NB4 (cell line): ENCODE measurements at places on chromosomes 12 and 14.

DNA sequence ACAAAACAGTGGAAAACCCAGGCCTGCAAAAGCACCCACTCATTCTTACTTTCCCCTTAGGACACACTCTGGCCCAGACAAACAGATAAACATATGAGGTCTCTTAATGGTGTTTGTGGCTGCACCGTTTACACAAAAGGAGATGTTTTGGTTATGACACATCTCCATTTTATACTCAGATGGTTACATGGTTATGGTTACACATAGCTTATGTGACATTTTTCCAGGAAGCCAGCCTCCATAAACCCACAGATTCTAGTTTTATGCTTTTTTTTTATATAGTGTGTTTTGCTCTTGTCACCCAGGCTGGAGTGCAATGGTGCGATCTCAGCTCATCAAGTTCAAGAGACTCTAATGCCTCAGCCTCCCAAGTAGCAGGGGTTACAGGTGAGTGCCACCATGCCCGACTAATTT, 3.5 kb upstream of the KLRD1 start:
- DNase-seq, result no peak

DNA sequence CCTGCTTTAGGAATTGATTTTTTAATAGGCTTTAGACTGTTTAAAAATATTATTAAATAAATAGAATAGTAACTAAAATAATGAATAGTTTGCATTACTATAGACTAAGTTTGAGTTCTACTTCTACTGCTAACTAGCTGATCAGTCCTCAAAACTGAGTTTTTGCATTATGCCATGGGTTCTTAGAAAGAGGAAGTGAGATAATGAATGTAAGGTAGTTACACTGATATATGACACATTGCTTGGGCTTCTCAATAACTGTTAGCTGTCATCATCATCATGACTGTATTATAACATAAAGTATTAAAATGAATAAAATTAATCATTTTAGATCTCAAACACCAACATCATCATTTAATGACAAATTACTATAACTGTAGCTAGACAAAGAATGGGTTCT, 949.7 kb downstream of the TRHDE start:
- DNase-seq, result peak; percentile 11

GRCh38 chr12:92784356-92784755, 81.6 kb downstream of the PLEKHG7 start:
- DNase-seq, result no peak

- DNase-seq, result no peak
Measured at GRCh38 chr14:33465846-33466700, 484.8 kb downstream of the EGLN3 start.

GRCh38 chr12:14956024-14956891, 5.1 kb downstream of the ARHGDIB start:
- DNase-seq, result peak; percentile 92

GRCh38 chr14:96146131-96146771, 58.4 kb upstream of the BDKRB2 start:
- no peak for DNase-seq

GRCh38 chr12:114480337-114481199, 74.6 kb upstream of the TBX5 start:
- DNase-seq, result no peak

- no peak for DNase-seq
Measured at GRCh38 chr12:28941248-28941647, 207.8 kb upstream of the FAR2 start.

GRCh38 chr12:50621399-50622300, 116.9 kb downstream of the DIP2B start:
- no peak for DNase-seq

GRCh38 chr12:108297895-108298760, 41.0 kb downstream of the CMKLR1 start:
- no peak for DNase-seq

GRCh38 chr12:2643576-2644135, 151.1 kb upstream of the FKBP4 start:
- no peak for DNase-seq

GRCh38 chr12:75477137-75477536, 3.4 kb upstream of the GLIPR1 start:
- no peak for DNase-seq

GRCh38 chr12:114166362-114166761, 200.2 kb upstream of the RBM19 start:
- peak; percentile 61 for DNase-seq

DNA sequence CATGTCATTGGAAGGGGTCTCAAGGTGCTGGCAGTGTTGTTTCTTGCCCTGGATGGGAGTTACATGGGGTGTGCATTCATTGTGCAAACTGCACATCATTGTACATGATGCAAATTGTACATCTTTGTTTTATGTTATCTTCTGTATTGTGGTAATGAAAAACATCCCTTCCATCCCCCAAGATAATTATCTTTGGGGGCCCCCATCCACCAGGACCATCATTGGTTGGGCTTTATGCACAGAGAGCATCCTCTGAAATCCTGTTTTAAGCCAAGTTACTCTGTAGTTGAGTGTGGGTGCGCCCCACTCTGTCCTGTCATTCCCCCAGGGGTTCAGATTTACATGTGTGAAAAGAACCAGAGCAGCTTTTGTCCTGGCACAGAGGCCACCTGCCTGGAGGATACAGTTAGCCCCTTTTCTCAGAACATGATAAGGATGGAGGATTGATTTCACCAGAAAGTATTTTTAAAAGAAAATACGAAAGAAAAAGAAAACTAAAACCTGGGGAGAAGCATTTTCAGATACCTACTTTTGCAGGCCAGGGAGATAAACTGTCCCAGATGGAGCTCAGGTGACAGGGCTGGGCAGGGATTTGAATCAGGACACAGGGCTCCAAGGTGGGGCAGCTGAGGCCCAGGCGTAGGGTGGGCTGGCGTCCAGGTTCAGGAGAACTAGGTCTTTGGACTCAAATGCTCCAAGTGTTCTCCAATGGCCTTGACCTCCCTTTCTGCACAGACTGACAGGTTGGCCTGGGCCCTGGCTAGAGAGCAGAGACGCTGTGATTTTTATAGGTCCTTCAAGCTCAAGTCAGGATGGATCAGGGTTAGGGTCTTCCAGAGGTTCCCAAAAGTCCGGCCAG, 17.2 kb downstream of the WSCD2 start:
- no peak for DNase-seq

- DNase-seq, result no peak
Measured at GRCh38 chr12:93573552-93574223, 1.2 kb downstream of the SOCS2 start.

DNA sequence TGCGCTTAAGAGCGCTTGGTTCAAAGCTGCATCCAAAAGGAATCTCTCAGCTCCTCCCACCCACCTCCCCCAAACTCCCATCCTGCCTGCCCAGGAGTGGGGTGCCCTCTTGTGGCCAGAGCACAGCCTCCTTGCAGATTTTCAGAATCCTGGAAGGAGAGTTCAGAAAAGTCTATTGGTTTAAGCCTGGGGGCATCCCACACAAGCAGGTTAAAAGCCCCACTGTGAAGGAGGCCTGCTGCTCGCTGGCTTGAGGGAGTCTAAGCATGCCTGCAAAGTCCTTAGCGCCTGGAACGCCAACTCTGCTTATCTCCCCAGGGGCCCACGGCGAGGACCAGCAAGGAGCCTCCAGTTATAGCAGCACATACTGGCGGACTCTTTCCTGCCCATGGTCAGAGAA, 297.1 kb downstream of the KSR2 start:
- DNase-seq, result peak; percentile 53

DNA sequence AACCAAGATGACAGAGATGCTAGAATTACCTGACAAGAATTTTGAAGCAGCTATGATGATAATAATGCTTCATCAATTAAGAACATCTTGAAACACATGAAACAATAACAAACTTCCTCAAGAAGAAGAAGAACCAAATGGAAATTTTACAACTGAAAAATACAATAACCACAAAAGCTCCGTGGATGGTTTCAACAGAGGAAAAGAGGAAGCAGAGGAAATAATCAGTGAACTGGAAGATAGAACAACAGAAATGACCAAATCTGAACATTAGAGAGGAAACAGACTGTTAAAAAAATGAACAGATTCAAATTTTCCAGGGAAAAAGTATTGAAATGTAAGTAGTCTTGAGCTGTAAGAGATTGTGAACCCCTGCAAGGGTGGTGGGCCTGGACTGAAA, 62.8 kb upstream of the SLC35F4 start:
- DNase-seq, result peak; percentile 27

- no peak for DNase-seq
Measured at GRCh38 chr14:68390741-68391140, 402.1 kb downstream of the ZFP36L1 start.

DNA sequence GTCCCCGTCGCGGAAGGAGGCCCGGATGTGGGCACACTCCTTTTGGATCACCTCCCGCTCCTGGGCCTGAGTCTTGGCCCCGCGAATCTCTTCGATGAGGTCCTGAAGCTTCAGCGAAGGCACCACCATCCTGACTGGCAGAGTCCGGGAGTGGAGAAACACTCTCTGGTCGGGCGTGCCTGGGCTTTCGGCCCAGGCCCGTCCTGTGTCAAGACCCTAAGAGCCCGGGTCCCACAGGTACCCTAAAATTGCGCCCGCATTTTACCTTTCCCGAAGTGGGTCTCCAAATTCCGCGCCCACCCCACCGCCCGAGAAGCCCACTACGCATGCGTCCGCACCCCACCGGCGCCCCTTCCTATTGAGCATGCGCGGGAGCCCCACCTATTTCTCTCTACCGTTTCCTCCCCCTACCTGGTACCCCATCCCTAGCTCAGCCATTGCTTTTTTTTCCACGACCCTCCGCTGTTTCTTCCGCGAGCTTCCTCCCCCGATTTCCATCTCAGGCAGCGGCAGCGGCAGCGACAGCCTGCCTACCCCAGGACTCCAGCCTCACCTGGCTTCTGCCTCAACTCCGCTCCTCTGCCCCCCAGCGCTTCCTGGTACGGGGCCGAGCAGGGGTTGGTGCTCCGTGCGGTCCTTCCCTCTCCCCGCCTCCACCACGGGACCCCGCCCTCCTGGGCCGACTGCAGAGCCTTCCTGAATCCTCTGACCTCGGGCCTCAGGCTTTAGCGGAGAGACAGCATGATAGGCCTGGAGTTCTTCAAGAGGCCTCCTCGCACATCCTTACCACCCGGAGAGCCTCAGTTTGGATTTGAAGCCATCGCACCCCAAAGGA, at the start of gene AP1G2:
TSS of gene AP1G2 (minus strand) at position 606 of the 835 bp plus-strand sequence. CDS start at position 129, 477 bp downstream.
- peak; percentile 92 for DNase-seq

- peak; percentile 20 for DNase-seq
Measured at GRCh38 chr14:99252940-99253868, 18.8 kb downstream of the BCL11B start.

GRCh38 chr14:64620910-64621309, 71.1 kb downstream of the PPP1R36 start:
- no peak for DNase-seq

- no peak for DNase-seq
Measured at GRCh38 chr14:91413547-91414474, 3.8 kb downstream of the CCDC88C start.

- no peak for DNase-seq
Measured at GRCh38 chr12:78698747-78699146, 165.8 kb upstream of the SYT1 start.

DNA sequence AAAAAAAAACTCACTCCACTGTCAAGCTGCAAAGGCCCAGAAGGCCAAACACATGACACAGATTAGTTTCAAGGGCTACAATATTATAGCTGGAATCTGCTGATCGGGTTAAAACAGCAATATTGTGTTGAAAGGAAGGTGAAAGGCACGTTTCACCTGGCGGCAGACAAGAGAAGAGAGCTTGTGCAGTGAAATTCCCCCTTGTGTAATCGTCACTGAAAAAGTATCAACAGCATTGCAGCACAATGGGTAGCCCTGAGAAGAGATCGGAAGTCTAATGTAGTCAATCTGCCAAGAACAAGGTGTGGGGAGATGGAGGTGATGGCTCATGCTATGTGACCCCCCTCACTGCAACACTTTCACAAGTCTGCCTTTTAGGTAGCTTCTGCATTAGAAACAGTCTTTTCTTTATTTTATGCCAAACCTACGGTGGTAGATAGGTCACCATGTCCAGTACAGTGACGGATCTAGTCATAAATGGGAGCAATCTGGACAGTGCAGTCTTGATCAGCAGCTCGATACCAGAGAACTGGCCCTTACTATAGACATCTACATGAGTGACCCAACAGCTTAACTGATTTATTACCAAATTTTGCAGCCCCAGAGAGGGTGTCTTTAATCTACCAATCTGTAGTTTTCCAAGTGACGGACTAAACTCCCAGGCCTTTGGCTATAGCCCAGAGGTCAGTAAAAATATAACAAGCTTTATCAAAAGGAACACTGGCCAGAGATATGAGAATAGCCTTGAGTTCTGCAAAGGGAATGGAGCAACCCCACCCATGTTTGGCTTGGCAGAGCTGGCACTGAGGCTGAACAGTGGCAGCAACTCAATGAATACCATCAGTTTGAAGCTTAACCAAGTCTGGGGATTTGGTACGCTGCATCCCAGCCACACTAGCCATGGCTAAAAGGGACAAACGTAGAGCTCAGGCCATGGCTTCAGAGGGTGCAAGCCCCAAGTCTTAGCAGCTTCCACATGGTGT, 35.4 kb downstream of the SPTSSA start:
- no peak for DNase-seq

- peak; percentile 59 for DNase-seq
Measured at GRCh38 chr12:49537752-49538509, 899 bp upstream of the KCNH3 start.

DNA sequence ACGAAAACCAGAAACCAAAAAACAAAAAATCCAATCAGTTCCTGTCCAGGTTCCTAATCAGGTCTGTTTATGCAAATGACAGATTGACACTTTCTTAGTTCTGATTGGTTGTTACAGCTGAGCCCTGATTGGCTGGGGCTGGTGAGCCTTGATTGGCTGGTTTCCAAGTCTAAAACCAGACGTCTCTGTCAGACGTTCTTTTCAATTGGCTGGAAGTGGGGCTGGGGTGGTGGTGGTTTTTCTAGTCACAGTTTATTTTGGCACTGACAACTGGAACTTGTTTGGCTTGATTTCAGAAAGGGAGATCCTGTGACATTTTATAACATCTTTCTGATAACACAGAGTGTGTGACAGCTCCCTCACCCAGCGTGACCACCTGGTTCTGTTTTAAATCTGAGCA, 36.1 kb upstream of the PRICKLE1 start:
- no peak for DNase-seq

GRCh38 chr14:67018720-67019119, 170.5 kb upstream of the GARIN2 start:
- no peak for DNase-seq

GRCh38 chr12:6372403-6373003, 2.9 kb downstream of the SCNN1A start:
- peak; percentile 96 for DNase-seq

DNA sequence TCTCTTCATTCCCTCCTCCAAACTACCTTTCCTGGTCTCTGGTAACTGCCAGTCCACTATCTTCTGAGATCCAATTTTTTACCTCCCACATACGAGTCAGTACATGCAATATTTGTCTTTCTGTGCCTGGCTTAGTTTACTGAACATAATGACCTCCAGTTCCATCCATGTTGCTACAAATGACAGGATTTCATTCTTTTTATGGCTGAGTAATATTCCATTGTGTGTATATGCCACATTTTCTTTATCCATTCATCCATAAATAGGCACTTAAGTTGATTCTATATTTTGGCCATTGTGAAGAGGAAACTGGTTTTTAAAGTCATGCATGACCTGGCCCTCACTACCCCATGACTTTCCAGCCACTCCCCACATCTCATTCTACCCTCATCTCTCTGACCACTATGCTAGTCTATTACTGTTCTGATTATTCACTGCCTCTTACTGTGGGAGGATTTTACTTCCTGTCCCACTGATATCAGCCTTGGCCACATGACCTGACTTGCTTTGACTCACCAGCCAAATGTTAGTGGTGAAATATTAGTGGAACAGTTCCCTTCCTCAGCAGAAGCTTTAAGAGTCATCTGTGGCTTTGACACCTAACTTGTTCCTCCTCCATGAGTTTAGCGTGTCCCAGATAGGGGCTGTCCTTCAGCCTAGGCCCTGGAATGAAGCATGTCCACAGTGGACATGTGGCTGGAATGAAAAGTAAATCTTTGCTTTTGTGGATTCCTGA, 52.2 kb downstream of the GOLGA5 start:
- DNase-seq, result peak; percentile 81
